MM.1S (cell line): ENCODE measurements at places on chromosomes 11 and 22.
A peak's percentile ranks its signal among the peaks of the same experiment; 100 is the strongest.

GRCh38 chr22:40805239-40805638 is 13.9 kb downstream of the SLC25A17 start:
- no peak for DNase-seq

- DNase-seq, result no peak
Measured at GRCh38 chr11:69463181-69463994, 18.1 kb upstream of the LINC01488 start.

DNA sequence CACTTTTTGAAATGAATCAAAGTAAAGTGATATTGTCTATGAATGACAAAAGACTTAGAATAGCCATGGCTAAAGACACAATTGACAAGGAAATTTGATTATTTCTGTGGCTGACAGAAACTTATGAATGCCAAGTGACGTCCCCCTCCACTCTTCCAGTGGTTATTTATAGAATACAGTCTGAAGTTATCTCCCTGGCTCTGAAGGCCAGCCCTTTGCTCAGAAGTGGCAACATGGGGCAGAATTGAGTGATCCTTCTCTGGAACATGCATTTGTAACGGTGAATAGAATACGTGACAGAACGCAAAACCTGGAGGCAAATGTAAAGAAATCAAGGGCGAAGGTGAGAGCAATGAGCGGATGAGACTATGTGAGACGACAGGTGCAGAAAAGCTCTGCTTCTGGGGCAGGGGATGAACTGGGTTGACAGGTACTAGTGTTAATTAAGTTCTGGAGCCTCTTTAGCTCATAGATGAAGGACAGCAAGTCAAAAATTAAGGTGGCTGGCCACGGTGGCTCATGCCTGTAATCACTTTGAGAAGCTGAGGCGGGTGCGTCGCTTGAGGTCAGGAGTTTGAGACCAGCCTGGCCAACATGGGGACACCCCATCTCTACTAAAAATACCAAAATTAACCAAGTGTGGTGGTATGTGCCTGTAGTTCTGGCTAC is 585.7 kb upstream of the B3GAT1 start:
- no peak for DNase-seq

GRCh38 chr11:332651-333480 is 12.2 kb upstream of the IFITM3 start:
- no peak for DNase-seq

DNA sequence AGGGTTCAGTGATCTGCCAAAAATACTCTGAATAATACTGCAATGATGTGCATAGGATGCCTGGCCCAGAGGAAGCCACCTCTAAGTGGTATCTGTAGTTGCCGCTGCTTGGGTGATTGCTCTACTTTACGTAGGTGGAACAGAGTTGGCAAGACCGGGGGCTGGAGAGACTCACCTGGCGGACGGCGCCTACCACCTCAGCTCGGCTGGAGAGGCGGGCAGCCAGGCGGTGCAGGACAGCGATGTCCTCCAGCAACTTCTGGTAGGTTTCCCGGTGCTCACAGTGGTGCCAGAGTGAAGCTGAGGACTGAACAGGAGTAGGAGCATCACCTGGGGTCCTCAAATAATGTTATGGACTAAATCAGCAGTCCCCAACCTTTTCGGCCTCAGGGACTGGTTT is 34.5 kb upstream of the LYVE1 start:
- no peak for DNase-seq

DNA sequence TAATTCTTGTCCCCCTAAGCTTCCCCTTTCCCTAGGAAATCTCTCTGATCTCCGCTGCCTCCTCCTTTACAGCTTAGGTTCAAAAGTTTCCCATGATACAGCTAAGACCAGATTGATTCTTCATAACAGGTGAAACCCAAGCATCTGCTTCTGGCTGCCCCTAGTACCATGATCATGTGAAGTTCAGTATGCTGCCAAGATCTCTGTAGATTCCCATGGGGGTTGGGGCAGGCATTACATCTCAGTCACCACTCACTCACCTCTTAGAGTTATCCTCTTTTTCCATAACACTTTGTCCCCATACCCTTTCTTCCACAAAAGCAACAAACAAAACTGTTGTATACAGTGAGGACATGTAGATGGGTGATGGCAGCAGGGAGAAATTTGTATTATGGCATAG is 44.0 kb downstream of the RRP8 start:
- no peak for DNase-seq

DNA sequence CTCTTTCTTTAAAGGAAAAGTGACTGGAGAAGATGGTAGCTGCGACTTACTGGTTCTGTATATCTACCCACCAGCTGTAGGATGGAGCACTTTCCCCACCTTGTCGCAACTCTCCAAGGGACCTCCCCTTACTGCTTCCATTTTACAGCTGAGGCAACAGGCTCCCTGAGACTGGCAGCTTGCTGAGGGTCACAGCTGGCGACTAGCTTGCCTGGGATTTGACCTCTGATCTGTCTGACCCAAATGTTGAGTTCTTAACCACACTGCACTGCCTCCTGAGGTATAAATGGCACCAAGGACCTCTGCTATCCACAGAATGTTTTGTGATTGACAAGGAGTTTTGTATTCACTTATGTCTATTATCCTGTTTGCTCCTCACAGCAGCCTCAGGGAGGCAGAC is 115.0 kb upstream of the NNMT start:
- DNase-seq, result no peak

DNA sequence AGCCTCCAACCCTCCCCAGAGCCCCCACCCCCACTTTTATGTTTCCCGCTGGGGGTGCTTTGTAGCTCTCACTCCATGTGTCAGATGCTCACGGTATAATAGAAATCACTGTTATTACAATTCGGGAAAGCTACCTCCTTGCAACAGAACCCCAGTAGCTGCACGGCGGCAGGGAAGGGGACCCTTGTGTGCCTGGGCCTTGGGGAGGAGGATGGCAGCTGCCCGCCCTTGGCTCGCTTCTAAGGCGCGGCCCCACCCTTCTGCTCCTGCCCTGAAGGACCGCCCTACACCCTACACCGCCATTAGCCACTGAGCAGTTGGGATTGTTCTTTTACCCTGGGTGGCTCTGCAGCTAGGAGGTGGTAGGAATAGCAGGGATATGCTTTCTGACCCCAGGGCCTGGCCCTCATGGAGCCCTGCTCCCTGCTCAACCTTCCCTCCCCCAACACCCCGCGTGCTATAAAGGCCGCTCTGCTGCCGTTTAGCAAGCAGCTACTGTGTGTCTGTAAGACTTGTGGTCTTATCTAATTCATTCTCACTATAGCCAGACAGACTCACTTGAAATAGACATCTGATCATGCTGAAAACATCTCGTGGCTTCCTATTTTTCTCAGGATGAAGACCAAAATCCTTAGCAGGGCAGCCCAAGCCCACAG is 219.7 kb downstream of the CEP164 start:
- no peak for DNase-seq

GRCh38 chr11:26960281-26960680 is 33.6 kb upstream of the FIBIN start:
- DNase-seq, result no peak

GRCh38 chr11:120807414-120808150 is 216.3 kb upstream of the TBCEL start:
- no peak for DNase-seq

DNA sequence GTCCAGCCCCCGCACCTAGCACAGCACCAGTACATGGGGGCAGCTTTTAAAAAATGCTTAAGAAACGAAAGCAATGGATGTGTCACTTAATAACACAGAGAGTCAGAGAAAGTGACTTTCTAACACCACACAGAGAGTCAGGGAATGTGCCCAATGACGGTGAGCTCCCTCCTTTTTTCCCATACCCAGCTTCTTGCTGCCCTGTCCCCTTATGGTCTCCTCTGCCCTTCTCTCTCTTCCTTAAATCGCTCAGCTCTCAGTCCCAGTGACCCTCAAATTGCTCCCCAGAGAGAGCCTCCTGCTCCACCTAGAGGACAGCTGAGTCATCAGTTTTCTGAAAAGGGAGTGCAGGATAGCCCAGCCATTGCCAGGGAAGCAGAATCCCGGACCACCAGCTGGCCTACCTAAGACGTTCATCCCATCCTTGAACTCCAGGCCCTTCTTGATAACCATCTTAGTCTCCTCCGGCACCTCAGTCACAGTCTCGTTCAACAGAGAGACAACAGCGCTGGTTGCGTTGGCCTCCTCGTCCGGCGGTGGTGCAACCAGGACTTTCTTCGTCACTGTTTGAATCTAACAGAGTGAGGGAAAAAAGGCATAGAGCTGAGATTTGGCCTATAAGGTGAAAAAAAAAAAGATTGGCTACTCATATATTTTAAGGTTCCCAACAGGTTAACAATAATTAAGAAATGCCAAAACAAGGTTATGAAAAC is 113.5 kb downstream of the SLC1A2 start:
- peak; percentile 14 for DNase-seq

DNA sequence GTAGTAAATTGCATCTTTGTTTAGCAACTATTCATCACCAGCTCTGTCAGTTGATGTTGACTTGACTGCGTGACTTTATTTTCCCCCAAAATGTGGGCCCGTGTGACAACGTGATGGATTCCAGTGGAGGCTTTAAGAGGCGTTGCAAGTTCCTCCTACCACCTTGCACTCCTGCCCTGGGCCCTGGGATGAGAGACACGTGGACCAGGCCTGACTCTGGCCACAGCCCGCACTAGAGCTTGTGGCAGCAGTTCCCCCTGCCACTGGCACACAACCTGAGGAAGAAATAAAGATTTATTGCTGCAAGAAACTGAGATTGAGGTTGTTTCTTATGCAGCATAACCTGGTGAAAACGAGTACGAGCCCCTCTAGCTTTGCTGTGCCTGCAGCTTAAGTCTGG is 31.9 kb downstream of the RASD2 start:
- no peak for DNase-seq

DNA sequence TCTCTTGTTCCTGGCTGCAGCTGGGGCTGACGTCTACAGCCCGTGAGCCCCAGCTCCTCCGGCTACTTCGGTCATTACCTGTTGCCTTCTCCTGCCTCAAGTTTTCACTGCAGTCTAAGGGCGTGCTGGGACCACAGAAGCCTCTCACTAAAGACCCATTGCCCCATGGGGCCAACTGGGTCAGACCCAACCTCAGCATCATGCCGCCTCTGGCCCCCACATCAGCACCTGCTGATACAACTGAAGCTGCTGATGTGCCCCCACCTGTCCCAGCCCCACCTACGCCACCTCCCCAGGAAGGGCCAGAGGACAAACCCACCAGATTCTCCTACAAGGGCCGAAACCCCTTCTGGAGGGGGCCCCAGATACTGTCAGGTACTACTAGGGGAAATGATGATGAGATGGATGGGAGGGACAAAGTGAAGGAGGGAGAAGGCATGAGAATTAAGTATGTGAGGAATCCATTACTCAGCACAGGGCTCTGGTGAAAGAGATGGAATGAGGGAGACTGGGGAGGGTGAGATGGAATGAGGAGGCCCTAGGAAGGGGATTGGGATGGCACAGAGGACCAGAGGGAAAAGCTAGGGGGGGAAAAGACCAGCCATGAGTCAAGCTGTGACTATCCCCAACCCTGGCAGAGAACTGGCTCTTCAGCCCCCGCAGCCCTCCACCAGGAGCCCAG is 5.1 kb downstream of the C11orf42 start:
- no peak for DNase-seq

DNA sequence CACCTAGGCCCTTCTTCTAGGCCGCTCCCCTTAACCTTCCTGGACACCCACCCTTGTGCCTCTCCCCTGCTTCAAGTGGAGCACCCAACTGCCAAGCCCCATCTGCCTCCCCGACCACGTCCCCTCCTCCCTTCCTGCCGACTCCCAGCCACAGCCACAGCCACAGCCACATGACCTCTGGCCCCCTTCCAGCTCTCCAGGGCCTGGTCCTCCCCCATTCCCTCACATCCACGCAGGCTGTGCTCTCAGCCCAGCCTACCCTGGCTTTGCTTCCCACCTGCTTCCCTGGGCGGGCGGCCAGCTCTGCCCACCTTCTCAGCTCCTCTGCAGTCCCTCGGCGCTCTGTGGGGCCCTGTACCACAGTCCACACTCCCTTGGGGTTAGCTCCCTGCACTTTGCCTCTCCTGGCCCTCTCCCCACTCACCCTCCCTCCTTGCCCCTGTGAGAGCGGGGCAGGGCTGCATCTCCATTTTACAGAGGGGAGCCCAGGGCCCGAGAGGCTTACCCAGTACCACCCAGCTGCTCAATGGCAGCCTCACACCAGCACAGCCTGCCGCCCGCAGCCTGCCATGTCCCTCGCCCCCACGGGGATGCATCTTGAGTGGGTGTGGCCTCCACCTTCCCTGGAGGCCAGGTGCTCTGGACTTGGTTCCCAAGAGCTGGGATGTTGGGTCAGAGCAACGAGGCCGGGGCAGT is 20.3 kb downstream of the PARVG start:
- DNase-seq, result no peak

DNA sequence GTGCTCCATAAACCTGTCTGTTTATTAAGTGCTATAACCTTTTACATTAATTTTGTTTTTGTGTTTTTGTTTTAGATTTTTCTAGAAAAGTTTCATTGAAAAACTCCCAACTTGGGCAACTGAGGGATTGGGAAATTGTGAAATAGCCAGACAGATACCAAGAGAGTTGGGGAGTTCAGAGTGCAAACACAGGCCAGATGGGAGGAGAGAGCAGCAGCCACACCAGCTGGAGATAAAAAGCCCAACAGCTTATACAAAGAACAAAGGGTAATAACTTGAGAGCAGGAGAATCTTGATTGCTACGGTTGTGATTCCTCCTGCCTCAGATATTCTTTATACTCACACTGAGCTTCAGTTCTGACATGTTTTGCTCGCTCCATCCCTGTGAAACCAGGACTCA is 1642.2 kb downstream of the LRRC4C start:
- no peak for DNase-seq

- DNase-seq, result no peak
Measured at GRCh38 chr11:107824668-107825369, 33.8 kb downstream of the SLC35F2 start.

GRCh38 chr11:40095446-40095845 is 1364.0 kb downstream of the LRRC4C start:
- DNase-seq, result no peak

DNA sequence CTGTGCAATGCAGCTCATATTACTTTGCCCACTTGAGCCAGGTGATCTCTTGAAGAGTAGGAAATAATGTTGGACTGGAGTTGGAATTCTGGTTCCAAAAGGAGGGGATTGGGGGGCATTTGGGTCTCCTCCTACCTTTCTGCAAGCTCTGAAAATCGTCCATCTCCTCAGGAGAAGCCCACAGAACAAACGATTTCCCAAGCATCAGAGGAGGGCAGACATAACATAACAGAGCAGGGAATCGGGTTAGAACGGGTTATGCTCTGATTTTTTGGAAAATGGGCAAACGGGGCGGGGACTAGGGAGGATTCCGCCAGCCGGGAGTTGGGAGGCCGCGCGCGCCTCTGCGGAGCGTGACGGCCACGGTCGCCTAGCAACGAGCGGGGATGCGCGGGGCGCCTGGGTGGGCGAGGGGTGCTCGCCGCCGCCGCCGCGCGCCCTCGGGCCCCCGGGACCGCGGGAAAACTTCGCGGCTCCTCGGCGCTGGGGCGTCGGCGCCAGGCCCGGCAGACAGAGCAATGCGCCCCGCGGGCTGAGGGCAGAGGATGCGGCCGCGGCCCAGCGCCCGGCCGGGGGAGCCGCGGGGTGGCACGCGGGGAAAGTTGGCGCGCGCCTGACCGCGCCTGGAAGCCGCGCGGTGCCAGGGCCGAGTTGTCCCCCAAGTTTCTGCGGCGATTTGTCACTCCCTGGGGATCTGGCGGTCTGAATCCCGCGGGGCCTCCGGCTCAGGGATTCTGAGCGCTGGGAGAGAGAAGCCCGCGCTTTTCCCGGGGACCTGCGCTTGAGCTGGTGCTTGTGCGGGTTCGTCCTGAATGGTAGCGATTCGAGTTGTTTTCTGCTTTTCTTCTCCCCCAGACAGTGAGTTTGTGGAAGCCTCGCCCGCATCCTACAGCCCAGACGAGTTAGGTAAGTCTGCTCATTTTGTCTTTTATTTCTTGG is 27.8 kb upstream of the AMOTL1 start:
- peak; percentile 12 for DNase-seq
